ENCODE measurements at places on chromosomes 3 and 15. TPM values are rescaled to one million over a fixed set of nuclear protein-coding genes. Genes with fewer than 3 reads are reported as not detected.

DNA sequence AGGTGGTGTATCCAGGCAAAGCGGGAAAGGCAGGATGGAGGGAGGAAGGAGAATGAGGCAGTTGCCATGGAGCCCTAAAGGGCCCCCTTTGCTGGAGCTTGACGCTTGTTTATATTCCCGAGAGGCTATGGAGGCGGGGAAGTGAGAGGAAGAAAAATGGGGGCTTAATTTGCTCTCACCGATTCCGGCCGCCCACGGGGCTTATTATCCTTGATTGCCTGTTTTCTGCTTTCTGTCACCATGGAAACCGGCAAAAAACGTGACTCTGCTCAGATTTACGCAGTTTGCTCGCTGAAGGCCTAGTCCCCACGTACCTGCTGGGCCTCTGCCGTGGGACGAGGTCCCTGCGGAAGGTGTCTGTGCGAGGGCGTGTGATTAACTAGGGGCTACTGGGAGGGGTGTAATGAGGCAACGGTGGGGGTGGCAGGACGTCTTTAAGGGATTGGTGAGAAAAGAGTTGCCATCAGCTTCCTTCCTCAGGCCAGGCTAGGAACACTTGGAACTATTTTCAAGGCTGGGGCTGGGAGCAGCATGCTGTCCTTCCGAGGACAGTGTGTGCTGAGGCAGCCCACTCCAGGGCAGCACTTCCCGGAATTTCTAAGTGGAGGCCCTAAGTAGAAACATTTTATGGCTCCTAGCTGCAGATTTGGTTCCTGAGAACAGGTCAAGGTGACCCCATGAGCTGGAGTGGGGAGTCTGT is 110.8 kb upstream of the NDN start:
- H3K27ac ChIP-seq, result peak overlapping the region; percentile 78
- no peak overlapping the region for H3K4me3 ChIP-seq
- H3K27me3 ChIP-seq, result no peaks in the 10 kb centered on the region

DNA sequence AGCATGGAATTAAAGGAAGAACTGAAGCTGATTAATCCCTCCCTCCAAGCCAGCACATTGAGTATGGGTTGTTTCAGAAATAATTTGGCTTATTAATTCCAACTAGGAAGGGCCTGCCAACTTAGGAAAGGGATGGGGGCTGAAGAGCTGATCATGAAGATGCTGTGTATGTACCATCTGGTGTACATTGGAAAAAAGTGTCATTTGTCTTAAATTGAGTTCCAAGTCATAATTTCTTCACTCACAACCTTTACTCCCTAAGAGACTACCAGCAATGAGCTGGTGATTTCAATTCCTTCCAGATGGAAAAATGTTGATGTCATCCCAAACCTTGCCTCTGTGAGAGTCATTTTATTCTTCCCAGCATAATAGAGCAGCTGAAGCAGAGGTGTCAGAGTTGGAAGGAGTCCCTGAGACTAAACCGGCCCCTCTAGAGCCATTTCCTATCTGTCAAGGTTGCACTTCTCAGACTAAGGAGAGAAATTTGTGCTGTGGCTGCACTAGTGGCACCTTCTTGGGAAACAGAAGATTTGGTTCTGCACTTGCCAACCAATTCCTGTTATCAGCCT is 79.4 kb downstream of the GTPBP8 start:
- H3K27ac ChIP-seq, result no peak overlapping the region
- DNase-seq, result no peak
- no peaks in the 10 kb centered on the region for H3K36me3 ChIP-seq
- H3K27me3 ChIP-seq, result no peaks in the 10 kb centered on the region
- H3K4me1 ChIP-seq, result peaks cover 5% of the 10 kb centered on the region

Gene SI
- not detected for total RNA-seq

- no peak overlapping the region for H3K4me3 ChIP-seq
- no peaks in the 10 kb centered on the region for H3K27me3 ChIP-seq
- no peaks in the 10 kb centered on the region for H3K4me1 ChIP-seq
- H3K27ac ChIP-seq, result no peak overlapping the region
- H3K36me3 ChIP-seq, result no peaks in the 10 kb centered on the region
Measured at GRCh38 chr15:95277266-95277665, 1045.9 kb downstream of the MCTP2 start.

DNA sequence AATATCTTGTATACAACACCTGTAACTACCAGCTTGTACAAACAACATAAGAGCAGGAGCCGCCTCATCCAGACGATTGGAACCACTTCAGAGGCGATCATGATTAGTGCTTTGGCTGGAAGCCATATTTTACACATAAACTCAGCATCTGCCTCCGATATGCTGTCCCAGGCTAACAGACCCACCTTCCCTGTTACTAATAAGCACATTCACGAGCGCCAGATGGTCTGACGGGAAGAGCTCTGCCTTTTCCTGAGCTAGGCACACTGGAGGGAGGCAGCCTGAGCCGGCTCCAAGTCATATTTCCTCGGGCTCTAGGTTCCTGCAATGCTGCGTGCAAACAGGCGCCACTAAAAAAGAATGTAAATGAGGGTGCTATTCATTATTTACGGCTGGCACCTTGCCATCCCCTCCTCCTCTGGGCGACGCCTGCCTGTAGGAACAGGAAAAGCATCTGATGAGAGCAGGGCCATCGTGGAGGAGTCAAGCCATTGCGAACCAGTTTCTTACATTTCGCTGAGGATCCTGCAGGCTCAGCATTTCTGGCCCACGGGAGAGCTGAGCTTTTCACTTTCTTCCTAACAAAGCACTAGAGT is 98.2 kb downstream of the ANXA2 start:
- no peaks in the 10 kb centered on the region for H3K4me1 ChIP-seq
- no peaks in the 10 kb centered on the region for H3K27me3 ChIP-seq
- H3K36me3 ChIP-seq, result no peaks in the 10 kb centered on the region
- peak; percentile 65 for DNase-seq
- no peak overlapping the region for H3K4me3 ChIP-seq

GRCh38 chr3:137988982-137989381 is 21.0 kb upstream of the CLDN18 start:
- H3K27me3 ChIP-seq, result no peaks in the 10 kb centered on the region
- no peak overlapping the region for H3K4me3 ChIP-seq
- no peaks in the 10 kb centered on the region for H3K4me1 ChIP-seq
- H3K36me3 ChIP-seq, result no peaks in the 10 kb centered on the region
- H3K27ac ChIP-seq, result no peak overlapping the region
- no peak for DNase-seq

GRCh38 chr3:56918111-56918568 is 116.4 kb upstream of the ARHGEF3 start:
- H3K27ac ChIP-seq, result no peak overlapping the region
- H3K27me3 ChIP-seq, result no peaks in the 10 kb centered on the region
- H3K4me3 ChIP-seq, result no peak overlapping the region
- H3K36me3 ChIP-seq, result no peaks in the 10 kb centered on the region
- no peak for DNase-seq

Gene EHD4
- total RNA-seq, result 17.3 TPM

DNA sequence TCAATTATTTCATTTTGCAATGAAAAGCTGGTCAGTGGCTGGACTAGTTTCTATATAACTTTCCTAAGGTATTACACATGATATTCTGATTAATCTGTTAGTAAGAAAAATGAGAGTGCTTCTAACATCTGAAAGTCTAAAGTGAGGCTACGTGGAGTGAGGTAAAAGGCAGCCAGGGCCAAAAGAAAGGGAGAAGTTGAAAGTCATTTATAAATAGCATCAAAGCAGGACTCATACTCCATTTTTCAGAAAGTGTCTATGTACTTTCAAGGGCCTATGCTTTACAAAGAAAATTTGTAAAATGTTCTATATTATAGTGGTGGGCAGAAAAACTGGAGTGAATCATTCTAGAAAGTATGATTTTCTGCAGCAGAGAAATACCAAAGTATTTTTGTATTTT is 80.0 kb downstream of the CSNK1G1 start:
- H3K27ac ChIP-seq, result no peak overlapping the region
- H3K4me3 ChIP-seq, result no peak overlapping the region
- DNase-seq, result no peak
- no peaks in the 10 kb centered on the region for H3K36me3 ChIP-seq
- H3K27me3 ChIP-seq, result no peaks in the 10 kb centered on the region

DNA sequence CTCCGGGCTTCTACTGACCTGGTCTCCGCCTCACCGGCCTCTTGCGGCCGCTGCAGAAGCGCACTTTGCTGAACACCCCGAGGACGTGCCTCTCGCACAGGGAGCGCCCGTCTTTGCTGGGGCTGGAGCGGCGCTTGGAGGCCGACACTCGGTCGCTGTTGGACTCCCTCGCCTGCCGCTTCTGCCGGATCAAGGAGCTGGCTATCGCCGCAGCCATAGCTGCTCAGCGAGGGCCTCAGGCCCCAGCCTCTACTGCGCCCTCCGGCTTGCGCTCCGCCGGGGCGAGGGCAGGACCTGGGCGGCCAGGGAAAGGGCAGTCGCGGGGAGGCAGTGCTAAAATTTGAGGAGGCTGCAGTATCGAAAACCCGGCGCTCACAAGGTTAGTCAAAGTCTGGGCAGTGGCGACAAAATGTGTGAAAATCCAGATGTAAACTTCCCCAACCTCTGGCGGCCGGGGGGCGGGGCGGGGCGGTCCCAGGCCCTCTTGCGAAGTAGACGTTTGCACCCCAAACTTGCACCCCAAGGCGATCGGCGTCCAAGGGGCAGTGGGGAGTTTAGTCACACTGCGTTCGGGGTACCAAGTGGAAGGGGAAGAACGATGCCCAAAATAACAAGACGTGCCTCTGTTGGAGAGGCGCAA is 319.2 kb downstream of the FGF12 start:
- DNase-seq, result peak; percentile 84
- H3K4me1 ChIP-seq, result peaks cover 10% of the 10 kb centered on the region
- H3K36me3 ChIP-seq, result no peaks in the 10 kb centered on the region
- H3K27me3 ChIP-seq, result peaks cover 36% of the 10 kb centered on the region
- peak overlapping the region; percentile 91 for H3K4me3 ChIP-seq

Gene SLC12A8
- total RNA-seq, result 14.9 TPM

DNA sequence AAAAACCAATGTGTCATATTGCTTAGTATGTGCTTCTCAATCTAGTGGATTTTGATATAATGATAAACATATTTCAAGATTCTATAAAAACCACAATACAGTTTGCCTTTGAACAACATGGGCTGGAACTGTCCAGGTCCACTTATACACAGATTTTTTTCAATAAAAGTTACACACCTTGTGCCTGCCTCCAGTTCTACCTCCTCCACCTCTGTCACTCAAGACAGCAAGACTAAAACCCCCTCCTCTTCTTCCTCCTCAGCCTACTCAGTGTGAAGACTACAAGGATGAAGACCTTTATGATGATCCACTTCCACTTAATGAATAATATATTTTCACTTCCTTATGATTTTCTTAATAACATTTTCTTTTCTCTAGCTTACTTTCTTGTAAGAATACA is 5.7 kb downstream of the SETD2 start:
- peaks cover 16% of the 10 kb centered on the region for H3K36me3 ChIP-seq
- no peaks in the 10 kb centered on the region for H3K27me3 ChIP-seq
- DNase-seq, result no peak
- no peak overlapping the region for H3K27ac ChIP-seq
- H3K4me1 ChIP-seq, result peaks cover 4% of the 10 kb centered on the region

DNA sequence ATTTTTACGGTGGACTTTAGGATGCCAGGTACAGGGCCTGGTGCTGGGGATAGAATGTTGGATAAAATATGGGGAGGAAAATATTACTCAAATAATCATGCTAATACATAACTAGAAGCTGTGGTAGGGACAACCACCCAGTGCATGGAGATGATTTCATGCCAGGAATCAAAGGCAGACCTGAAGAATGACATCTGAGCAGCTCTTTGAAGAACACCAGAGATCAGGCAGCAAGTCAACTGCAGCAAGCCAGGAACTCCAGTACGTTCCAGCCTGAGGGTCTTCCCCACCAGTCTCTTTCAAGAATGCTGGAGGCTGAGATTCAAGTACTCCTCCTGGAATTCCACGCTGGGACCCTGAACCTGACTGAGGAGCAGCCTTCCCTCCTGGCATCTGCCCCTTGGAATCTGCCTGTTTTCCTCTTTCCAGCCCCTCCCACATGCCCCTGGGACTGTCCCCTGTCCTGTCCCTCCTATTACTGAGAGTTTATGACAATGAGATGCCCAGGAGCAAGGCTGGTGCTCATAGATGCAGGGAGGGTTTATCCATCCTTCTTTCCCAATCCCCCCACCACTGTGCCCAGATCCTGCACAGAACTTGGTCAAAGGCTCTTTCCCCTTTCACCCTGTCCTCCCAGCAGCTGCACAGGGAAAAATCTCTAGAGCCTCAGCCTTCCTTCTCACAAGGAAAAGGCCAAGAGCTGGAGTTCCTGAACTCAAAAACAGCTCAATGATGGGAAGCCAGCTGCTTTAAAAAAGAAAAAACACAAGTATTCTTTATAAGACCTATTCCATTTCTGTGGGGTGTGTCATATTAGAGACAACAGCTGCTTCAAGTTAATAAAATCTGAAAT is 68.0 kb downstream of the PDZRN3 start:
- no peak overlapping the region for H3K4me3 ChIP-seq
- H3K27me3 ChIP-seq, result no peaks in the 10 kb centered on the region
- H3K36me3 ChIP-seq, result peaks cover 39% of the 10 kb centered on the region
- peak; percentile 65 for DNase-seq
- H3K27ac ChIP-seq, result no peak overlapping the region

DNA sequence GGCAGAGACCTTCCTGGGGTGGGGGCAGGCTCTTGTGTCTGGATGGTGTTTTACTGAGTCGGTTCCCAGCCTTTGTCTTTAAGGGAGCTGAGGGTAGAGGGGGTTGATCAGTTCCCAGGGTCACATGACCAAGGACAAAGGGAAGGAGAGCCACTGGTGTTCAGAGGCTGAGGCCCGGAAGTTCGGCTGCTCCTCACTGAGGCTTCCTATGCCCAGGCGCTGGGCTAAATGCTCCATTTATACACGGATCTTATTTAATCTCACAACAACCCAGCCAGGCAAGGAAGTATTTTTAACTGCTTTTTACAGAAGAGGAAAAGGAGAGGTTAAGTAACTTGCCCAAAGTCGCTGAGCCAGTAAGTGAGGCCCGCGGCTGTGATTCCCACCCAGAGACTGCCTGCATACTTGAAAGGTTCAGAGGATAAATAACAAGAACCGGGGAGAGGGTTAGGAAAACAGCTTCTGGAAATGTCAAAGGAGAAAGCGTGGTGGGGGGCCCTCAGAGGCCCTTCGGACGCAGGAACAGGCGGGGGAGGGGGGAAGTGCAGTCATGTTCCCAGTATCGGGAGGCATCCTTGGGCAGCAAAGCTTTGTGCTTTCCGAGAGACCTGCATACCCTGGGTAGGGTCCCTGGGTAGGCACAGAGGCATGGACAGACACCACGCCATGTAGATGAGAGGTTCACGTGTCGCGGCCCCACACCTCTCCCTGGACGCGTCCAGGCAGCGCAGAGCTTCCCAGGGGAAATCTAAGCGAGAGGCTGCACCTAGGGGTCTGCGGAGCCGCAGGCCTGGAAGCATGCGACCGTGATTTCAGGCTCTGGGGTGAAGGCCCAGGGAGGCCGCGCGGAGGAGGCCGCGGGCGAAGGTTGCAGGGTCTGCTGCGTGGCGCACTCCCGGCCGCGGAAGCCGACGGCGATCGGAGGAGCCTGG is 21.3 kb downstream of the EPHB3 start:
- DNase-seq, result peak; percentile 80
- peaks cover 29% of the 10 kb centered on the region for H3K4me1 ChIP-seq
- H3K4me3 ChIP-seq, result peak overlapping the region; percentile 72
